ENCODE measurements at places on chromosomes 3 and 15. TPM values are rescaled to one million over a fixed set of nuclear protein-coding genes. Genes with fewer than 3 reads are reported as not detected.

DNA sequence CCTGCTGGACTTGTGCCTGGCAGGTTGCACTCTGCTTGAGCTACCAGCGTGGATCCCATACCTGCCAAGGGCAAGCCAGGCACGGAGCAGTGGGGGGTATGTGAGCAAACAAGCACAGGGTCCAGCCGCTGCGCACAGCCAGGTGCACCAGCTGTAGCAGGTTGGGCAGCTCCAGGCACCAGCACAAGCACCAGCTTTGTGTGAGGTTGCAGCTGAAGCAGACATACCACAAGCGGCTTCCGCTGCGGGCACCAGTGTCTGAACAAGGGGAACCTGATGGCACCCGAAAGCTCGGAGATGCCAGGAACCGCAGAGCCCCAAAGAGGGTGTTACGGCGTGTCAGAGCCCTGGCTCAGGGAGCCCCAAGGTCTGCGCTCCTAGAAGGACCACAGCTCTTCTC, 472.7 kb upstream of the ARL6 start:
- peak; percentile 64 for DNase-seq

GRCh38 chr3:52625041-52625440, 60.7 kb downstream of the PBRM1 start:
- no peak for DNase-seq

DNA sequence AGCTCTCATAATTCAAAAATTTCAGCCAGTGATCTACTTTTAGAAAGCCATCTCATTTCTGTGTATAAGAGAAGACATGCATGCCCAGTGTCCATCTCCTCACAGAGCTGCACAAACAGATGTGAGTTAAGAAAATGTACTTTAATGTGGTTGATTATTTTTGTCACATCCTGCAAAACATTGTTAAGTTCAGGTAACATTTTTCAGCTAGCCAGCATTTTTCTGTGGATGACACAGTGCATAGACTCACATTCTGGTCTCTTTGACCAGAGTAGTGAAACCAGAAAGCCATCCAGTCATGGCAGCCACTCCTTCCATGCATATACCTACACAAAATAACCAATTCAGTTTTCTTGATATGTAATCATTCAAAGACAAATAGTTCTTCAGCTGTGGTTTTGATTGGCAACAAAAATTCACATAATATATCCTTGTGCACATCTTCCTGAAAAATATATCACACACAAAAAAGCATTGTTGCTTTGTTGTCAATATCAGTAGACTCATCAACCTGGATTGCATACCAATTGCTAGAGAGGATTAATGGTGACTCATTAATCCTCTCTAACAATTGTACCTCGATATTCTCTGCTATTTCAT, 2.1 kb upstream of the PLSCR1 start:
- DNase-seq = no peak

- DNase-seq = no peak
Measured at GRCh38 chr15:27070841-27071240, 99.9 kb downstream of the GABRG3 start.

- DNase-seq = no peak
Measured at GRCh38 chr3:100053951-100054620, 60.2 kb downstream of the FILIP1L start.

DNA sequence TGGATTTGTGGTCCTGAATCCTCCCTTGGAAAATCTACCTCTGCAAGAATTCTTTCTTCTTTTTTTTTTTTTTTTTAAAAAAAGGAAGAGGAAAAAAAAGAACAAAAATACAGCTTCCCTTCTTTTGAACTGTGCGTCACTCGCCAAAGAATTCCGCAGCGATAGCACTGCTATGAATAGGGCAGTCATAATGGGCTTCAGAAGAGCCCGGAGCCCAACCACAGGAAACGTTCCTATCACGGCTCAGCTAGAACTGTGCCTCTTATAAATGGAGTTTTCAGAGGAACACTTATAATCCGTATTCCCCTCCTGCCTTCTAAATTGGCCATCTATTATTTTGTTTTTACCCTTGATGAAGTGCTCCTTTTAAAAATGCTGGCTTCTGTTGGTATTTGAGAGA, 227.7 kb downstream of the ADAMTS17 start:
- DNase-seq = peak; percentile 84

DNA sequence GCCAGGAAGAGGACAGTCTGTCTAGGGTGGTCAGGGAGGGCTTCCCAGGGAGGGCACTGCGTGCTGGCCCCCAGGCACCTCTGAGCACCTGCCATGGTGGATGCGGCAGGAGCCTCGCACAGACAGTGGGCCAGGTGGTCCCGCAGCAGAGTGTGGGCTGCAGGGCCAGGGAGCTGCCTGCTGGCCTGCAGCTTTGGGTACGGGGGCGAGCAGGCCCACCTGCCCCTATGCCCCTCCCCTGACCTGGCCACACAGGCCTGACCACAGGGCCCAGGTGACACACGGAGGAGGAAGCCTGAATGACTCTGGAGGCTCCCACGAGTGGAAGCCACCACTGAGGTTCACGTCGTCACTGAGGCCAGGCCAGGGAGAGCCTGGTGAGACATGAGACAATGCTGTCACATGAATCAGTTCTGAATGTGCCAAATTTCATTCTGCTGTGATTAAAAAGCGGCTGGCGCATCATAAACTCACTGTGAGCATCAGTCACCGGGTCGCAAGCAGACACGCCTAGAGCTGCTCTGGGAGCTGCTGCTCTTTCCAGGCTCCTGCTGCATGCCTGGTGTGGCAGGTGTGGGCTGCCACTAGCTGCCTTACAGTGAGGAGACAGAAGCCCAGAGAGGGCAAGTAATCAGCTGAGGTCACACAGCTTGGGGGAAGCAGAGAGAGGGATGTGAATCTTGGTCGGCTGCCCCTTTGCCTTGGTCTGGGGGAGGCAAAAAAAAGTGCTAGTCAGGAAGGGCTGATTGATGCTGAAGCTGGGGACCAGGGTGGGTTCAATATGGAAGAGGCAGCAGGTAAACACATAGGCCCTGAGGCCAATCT, 39.5 kb upstream of the IQSEC1 start:
- peak; percentile 11 for DNase-seq

DNA sequence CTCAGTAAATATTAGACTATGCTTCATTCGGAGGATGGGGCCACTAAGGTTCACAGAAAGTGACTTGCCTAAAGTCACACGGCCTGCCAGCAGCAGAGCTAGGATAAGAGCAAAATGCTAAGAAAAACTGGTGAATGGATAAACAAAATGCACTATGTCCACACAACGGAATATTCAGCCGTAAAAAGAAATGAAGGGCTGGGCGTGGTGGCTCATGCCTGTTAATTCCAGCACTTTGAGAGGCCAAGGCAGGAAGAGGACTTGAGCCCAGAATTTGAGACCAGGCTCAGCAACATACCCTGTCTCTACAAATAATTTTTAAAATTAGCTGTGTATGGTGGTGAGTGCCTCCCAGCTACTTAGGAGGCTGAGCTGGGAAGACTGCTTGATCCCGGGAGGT, 7.7 kb downstream of the TKT start:
- DNase-seq = no peak

DNA sequence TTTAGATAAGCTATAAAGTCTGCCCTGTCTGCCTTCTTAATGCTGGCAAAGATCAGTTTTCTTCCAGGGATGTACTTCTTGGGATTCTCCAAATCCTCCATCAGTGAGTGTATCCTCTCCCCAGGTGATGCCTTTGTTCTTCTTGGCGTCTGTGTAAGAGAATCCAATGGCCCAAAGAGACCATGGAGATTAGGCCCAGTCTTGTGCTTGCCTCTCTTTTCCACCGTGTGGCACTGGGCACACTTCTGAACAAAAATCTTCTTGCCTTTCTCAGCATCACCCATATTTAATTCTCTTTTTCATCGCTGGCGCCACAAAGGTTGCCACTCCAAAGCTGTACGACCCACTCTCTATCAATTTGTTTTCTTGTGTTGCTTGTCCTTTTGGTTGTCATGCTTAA, 32.2 kb upstream of the TAMM41 start:
- no peak for DNase-seq

- no peak for DNase-seq
Measured at GRCh38 chr15:100642213-100642949, 40.0 kb downstream of the ASB7 start.

DNA sequence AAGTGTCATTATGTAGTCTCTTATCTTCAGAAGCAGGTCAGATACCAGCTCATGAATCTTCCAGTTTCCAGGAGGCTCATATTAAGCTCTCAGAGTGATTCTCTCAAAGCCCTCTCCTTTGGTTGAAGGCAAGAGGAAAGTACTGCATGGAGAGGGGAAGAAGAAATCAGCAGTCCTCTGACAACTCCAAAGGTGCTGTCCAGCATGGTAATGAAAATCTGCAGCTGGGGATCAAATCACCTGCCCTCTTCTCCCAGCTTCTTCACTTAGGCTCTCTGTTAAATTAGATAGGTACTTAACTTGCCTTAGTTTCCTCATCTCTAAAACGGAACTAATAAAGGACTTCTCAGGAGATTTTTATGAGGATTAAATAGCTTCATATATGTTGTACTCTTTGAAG, 738.8 kb upstream of the GOLIM4 start:
- DNase-seq = no peak

DNA sequence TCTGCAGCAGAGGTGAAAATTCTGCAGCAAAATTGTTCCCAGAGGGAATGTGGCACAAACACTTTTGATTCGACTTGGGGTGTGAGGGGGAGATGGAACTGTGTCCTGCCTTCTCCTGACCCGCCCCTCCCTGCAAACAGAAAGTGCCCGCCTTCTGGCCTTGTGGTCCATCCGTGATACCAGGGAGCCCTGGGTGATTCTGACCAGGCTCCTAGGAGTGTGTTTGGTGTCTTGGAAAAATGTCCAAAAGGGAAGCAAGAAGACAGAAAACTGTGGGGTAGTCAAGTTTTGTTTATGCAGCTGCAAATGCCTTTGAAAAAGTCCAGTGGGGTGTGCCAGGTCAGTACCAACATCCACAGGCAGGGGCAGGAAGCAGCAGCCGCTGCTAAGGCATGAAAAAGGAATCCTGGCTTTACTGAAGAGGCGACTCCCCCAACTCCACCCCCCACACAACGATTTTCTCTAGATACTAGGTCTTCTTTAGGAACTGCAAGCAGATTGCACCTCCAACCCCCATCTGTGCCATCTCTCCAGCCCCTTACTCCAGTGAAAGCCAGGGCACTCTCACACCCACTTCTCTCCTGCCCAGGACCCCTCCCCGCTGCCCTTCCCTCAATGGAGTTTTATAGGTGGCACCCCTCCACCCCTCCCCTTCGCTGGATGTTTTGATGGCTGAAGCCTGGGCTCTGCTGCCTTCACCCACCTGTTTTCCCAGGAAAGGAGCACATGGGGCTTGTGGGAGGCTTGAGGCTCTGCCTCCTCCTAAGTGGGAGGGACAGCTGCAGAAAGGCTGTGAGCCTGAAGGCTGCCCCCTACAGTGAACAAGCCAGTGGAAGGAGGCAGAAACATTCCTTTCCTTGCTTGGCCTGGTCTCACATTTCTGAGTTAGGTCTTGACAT, 82.4 kb upstream of the HERC1 start:
- no peak for DNase-seq

DNA sequence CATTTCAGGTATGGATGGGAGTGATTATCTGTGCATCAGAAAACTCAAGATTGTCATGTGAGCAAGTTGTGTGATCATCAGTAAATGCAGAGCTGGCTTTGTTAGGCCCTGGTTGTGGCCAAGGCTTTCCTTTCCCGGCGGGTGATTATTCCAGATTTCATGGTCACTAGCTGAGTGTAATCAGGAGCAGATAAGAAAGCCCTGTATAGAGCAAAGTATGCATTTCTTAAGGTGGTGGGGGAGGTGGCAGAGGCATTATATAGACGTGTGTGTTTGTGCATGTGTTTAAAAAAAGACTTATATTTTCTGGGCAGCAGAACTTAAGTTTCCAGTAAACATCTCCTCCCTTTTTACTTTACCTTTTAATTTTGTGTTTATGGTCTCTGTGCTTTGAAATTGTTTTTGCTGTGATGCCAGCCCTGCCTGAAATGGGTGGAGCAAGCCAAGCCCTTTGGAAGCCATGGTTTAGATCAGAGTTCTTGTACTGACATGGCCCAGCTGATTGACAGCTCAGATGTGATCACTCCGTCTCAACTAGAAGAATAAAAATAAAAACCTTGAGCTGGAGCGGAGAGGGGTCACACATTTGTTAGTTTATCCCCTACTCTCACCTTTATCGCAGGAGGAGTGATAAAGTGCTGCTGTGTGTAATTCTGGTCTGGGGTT, 22.2 kb downstream of the SMAD3 start:
- DNase-seq = no peak

DNA sequence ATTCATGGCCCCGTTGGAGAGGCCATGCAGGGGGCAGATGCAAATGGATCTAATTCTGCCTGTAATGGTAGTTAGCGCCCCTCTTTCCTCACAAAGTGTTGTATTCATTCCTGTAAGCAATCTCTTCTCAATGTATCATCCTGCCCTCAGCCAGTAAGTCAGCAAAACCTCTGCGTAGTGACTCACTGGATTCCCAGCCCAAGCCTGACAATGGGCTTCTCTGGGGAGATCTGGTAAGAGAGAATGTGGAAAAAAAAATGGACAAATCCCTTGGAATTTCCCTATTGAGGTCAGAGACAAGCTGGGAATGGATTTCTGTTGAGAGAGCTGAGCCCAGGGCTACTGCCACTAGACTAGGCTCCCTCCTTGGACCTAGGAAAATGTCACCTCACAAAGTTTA, 25.4 kb downstream of the ADPGK start:
- no peak for DNase-seq

DNA sequence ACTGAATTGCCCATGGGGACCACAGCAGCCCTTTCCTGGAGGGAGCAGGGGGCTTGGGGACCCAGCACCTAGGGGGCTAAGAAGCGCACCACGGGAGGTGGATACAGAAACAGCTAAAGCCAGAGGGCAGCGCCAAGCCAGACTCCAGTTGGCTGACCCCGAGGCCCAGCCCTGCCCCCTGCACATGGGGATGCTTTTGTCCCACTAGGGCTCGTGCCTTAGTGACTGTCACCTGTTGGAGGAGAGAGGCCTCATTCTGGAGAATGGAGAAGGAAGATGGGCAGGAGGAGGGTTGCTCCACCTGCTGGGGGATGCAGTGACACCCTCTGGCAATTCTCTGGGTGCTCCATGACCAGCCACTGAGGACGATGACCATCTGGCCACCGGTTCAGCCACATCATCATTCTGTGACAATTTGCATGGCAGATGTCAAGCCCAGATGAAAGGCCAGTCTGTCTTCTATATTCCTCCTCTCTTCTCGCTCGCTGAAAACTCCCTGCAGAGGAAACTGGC, 167.8 kb upstream of the TLE3 start:
- no peak for DNase-seq

DNA sequence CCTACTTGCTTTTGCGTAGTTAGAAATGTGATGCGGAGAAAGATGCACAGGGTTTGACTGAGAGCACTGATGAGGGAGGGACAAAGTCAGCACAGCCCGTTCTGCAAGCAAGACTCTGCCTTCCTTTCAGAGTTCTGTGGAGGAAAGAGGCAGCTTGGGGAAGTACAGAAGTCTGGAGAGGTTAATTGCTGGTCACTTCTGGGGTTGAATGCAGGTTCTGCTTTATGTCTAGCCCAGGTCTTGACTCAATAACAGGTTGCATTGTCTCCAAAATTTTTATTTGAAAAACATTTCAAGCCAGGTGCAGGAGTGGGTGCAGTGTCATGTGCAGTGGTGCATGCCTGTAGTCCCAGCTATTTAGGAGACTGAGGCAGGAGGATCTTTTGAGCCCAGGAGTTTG, 461.7 kb downstream of the NR2F2 start:
- DNase-seq = no peak

HYKK gene
- total RNA-seq = 4.4 TPM

AVEN gene
- total RNA-seq = 29.0 TPM
